ENCODE measurements at places on chromosomes 2 and 18.

- DNase-seq = no peak
Measured at GRCh38 chr2:229634601-229635370, 79.6 kb downstream of the DNER start.

GRCh38 chr18:74819433-74820059 is 221.9 kb downstream of the ZNF407 start:
- DNase-seq = no peak

DNA sequence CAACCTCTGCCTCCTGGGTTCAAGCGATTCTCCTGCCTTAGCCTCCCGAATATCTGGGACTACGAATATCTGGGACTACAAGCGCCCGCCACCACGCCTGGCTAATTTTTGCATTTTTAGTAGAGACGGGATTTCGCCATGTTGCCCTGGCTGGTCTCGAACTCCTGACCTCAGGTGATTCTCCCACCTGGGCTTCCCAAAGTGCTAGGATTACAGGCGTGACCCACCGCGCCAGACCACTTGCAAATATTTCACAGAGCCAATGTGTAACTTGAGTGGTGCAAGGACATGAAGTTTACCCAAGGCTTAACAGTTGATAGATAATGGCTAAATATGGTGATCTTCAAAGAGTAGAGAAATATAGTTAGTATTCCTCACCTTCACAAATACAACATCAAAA is 14.1 kb upstream of the MTIF2 start:
- DNase-seq = no peak

DNA sequence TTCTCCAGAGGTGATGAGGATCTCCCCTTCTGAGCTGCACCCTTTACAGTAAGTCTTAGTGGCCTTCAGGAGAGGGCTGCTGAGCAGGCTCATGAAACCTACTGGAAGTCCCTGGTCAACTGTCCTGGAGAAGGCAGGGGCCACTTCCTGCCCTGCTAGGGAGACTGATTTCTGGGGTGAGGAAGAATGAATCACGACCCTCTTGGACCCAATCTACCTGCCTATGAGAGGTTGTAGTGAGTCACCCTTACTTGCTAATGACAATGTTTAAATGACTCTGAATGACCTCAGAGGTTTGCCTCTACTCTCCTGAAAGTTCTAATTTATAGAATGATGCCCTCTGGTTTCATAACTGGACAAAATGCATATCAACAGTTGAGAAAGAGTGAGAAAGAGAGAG is 79.4 kb upstream of the FAM136A start:
- DNase-seq = no peak

DNA sequence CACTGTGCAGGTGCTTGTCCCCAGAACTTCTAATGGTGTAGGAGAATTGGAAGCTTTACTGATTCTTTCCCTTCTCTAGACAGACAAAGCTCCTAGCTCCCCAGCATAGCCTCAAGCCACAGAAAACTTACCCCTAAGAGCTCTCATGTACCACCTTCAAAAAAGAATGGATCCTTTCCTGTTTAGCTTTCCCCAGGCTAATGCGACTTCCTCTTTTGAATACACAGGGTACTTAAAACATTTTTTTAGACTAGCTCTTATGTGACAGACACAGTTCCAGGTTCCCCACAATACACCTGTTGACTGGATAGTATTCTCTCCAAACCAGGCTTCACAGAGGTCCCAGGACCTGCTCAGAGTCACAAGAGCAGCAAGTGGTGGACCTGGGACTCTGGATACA is 8.3 kb downstream of the CTAGE1 start:
- DNase-seq = no peak

GRCh38 chr2:226611944-226612318 is 187.7 kb downstream of the IRS1 start:
- no peak for DNase-seq

DNA sequence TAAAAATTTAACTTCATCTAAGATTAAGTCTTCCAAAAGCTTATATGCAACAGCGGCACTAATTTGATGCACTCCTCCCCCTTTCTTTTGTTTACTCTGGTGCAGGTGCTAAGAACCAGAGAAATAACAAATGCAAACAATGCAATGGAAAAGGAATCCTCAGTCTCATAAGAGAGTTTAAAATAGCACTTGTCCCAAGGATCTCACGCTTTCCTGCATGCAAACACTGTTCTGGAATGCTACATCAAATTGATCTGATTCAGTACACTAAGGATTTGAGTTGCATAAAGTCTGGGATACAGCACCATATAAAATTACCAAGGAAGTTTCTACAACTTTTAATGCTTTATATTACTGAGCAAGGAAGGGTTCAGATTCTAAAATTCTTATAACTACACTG is 50.5 kb downstream of the SEPTIN10 start:
- DNase-seq = no peak

GRCh38 chr18:70175216-70175615 is 30.3 kb downstream of the RTTN start:
- no peak for DNase-seq

GRCh38 chr2:65960953-65961352 is 474.0 kb upstream of the MEIS1 start:
- no peak for DNase-seq

DNA sequence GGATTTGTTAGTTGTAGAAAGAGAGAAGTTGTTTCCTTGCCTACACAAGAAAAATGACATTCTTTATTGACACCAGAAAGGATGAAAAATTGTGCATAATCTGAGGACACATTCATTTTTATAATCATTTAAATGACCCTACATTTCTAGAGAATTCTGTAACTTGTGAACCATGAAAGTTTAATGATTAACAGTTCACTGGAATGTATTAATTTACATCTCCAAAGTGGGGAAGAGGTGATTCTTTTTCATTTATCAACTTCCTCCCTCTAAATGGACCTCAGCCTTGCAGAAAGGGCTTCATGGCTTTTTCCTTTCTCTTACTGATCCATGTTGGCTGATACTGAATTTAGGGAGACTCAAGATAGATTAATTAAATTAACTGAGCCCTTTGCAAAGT is 565.2 kb upstream of the LINC00305 start:
- DNase-seq = no peak

DNA sequence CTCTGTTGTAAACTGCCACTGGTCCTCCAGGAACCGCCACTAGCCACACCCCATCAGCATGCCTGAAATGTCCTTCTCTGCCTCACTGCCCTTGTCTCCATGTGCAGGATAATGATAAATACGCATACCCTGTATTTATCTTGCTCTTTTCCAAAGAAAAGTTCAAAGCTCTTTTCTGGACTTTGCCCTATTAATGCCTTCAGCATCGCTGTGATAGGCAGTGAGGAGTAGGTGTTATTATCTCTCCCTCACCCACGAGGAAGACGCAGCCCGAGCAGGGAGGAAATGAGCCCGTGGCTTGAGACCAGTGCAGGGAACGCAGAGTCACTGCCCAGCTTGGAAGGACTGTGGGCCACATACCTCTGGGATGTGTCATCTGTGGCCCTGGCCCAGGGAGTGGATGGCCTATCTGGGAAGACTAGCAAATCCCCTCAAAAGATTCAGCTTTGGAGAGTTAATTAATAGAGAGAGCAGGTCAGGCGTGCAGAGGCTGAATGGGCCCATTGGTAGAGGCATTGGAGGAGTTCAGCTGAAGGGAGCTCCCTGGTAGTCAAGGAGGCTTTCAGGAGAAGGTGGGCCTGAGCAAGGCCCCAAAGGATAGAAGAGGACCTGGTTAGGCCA is 39.5 kb upstream of the MCFD2 start:
- DNase-seq = no peak

- no peak for DNase-seq
Measured at GRCh38 chr2:102253753-102254150, 57.6 kb upstream of the IL1RL1 start.

- no peak for DNase-seq
Measured at GRCh38 chr2:71473346-71474031, 20.1 kb downstream of the DYSF start.

DNA sequence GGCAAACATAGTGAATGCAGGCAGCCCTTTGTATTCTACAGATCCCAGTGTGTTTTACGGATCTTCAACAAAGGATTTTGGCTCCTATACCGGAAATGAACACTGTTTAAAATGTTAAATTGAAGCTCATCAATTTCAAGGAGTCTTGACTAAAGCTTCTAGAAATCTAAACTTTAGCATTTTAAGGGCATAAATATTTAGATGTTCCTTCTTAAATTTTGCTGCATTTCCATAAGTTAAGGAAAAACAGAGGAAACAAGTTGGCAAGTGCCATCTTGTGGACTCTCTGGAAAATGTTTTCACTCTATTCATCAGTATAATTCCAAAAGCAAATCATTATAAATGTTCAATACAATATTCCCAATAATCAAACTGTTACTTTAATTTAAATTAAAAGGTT is 19.6 kb downstream of the CHN1 start:
- DNase-seq = no peak

GRCh38 chr2:173077506-173078177 is 2.0 kb downstream of the MAP3K20 start:
- DNase-seq = no peak

DNA sequence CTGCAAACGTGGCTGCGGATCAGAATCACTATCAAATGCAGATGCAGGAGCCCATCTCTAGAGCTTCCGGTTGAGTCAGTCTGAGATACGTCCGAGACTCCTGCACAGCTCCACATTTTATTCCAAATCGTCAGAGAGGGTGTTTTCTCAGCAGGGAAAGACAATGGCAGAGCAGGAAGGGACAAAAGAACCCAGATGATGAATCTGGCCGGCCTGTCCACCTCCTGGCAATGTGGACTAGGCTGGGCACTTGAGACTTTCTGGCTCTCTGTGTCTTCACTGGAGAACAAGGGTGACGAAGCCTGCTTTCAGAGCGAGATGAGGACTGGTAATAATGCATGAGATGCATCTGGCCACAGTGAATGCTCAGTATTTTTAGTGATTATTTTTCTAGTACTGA is 255.9 kb upstream of the MYT1L start:
- no peak for DNase-seq

DNA sequence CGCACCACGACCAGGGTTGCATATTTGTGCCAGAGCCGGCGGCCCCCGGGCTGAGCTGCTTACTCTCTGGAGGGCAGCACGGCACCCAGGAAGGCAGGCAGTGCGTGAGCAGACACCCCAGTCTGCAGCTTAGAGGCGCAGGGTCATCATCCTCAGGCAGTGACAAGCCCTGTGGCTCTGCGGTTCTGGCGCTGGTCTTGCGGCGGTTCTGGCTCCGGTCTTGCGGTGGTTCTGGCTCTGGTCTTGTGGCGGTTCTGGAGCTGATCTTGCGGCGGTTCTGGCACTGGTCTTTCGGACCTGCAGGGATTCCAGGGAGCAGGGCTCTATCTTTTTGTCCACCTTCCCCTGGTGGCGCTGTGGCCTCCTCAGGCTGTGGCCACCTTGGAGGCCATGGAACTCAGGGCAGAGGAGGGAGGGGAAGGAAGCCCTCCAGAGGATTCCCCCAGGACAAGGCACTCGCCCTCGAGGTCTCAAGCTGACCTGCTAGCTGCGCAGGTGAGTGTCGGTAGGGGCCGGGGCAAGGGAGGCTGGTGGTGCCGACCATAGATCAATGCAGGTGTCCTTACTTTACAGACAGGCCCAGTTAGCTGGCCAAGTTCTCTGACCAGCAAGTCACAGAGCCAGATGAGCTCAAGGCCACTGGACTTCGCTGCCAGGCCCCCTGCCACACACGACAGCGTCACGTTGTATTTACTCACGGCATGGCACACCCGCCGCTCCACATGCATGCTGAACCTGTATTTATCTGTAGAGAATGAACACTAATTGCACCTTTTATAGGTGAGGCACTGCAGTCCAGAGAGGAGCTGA is 14.9 kb downstream of the ESPNL start:
- DNase-seq = no peak

DNA sequence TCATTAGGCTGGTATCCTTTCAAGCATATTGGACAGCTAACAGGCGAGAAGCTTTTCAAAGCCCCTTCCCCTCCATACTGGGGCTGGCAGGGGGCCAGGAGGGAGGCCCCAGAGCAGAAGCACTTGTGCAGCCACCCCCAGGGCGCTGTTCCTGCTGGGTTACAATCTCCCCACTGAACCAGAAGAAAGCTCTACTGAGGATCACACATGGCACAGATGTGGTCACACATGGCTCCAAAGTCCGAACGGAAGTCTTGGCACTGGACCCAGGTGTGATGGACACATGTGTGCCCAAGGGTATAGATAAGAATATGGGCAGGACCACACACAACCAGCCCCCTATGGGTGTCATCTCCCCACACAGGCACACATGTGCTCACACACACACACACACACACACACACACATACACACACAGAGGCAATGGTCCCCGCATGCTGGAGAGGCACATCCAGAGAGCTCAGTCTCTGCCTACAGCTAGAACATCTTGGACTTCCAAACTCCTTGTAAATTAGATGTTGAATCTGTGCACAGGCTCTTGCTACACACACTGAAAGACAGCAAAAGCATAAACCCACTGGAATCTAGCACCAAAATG is 56.4 kb downstream of the TTC32 start:
- no peak for DNase-seq

GRCh38 chr2:38438133-38438882 is 61.2 kb upstream of the ATL2 start:
- DNase-seq = no peak

DNA sequence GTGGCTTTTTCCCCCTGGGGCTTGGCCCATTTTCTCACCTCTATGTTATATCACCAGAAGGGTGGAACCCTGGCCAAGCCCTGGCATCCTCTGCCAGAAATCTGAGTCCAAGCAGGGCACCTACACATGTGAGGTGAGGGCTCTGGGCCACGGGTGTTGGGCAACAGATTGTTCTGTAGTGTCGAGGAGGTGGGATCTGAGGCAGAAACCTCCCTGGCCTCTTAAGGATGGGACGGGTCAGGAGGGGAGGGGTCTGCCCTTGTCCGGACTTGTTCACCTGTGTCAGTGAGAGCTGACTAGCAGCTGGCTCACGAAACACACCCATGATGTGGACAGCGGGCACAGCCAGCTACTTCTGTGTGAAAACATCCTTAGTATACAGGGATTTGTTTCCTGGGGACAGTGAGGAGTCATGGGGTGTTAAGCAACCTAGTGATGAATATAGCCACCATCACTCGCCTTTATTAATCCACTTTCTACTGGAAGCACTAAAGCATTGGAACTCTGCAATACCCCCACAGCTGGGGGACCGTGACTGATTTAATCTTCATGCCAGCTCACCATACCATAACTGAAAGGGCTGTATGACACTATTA is 35.6 kb downstream of the EPAS1 start:
- DNase-seq = no peak

DNA sequence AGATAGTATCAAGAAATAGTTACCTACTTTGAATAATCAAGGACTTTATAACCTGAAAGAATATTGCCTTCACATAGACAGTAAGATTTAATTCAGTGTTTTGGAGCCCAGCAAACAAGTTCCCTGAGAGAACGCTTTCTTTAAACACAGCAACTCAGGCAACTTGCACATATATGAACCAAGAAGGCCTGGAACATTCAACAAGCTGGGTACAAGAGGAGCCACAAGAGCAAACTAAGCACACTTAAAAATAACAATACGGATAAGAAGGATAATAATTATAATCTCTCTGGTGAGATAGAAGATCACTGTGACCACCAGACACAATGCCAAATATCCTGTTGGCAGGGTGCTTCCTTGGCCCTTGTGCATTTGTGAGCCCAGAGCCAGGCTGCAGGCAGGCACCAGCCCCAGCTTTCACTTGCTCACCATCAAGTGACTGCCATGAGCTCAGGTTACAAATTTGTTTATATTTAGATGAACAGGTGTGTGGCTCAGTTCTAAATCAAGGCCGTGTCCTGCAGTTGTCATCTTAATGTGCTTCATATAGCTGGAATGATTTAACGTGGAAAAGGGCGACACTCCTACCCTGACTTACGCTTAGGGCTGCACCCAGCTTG is 446.6 kb downstream of the IRS1 start:
- DNase-seq = no peak

GRCh38 chr2:152740743-152741328 is 22.4 kb downstream of the ARL6IP6 start:
- no peak for DNase-seq

Data from activated CD8-positive, alpha-beta memory T cell treated with anti-CD3 and anti-CD28 coated beads for 1 hour (primary cell).